ENCODE measurements at places on chromosomes 7 and 10.

GRCh38 chr7:151886783-151887182, 9.9 kb upstream of the PRKAG2 start:
- peak; percentile 34 for DNase-seq

GRCh38 chr7:138584283-138584682, 116.9 kb downstream of the SVOPL start:
- DNase-seq: no peak

- DNase-seq: no peak
These were observed 343.4 kb downstream of the PRPF18 start for GRCh38 chr10:13930120-13930519.

DNA sequence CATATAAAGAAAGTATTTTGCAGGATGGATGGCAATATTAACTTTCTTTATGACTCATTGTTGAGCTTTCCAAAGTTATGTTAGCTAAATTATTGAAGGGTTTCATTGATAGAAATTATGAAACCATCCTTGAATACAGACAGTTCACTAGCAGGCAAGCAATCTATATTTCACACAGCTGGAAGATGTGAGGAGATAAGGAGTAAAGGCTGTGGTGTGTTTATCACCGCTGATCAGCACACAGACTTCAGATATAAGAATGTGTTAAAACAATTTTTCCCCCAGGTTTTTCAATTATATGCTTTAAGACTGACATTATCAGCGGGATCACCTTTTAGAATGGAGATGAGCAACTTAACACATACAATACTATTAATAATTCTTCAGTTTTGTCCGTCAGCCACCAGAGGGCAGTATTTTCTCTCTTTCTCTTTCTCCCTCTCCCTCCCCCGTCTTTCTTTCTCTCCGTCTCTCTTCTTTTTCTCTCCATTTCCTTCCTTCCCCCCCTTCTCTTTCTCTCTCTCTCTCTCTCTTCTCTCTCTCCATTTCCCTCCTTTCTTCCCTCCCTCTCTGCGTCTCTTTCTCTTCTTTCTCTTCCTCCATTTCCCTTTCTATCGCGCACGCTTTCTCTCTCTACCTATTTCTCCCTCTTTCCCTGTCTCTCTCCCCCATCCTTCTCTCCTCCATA, 62.9 kb upstream of the FAM171A1 start:
- DNase-seq: no peak

GRCh38 chr10:79404231-79404609, 41.2 kb downstream of the ZCCHC24 start:
- peak; percentile 62 for DNase-seq

DNA sequence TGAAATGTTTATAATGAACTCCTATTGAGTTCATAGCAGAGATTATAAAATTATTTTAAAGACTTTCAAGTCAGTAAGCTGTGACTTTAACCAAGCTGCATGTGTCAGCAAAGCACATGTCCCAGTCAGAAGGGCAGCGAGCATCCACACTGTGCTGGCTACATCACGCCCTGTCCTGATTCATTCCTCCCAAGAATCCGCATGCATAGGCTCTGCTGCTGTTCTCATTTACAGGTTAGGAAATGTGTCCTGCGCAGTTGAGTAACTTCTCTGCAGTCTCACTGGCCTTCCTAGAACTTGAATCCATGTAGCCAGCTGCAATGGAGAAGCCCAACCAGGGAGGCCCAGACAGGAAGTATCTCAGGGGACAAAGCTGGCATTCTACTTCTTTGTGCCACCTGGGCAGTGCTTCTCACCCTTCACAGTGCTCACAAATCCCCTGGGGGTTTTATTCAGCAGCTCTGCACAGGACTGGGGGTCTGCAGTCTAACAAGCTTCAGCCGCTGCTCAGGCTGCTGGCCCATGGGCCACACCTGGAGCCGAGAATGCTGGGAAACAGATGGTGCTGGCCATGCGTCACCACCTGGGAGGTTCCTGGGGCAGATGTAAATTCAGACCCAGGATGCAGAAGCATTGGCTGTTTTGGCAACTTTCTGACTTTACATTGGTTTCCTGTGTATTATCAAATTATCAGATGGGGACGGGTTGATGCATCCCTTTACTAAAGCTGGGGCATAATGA, 192.8 kb upstream of the GDF10 start:
- DNase-seq: no peak

DNA sequence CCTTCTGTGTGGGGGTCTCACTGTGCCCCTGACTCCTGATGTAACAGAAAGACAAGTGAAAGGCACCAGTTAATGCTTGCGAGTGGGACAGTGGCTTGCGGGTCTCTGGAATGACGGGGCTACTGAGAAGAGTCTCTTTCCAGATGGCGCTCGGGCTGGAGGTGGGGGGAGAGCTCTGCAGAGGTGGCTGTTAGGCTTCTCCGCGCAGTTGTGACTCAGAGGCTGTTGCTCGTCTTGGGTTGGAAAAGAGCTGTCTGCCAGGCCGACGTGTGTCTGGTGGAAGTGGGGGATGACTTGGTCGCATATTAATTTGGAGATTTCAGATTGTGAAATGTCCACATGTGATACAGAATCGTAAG, 27.9 kb upstream of the SH2B2 start:
- DNase-seq: no peak

DNA sequence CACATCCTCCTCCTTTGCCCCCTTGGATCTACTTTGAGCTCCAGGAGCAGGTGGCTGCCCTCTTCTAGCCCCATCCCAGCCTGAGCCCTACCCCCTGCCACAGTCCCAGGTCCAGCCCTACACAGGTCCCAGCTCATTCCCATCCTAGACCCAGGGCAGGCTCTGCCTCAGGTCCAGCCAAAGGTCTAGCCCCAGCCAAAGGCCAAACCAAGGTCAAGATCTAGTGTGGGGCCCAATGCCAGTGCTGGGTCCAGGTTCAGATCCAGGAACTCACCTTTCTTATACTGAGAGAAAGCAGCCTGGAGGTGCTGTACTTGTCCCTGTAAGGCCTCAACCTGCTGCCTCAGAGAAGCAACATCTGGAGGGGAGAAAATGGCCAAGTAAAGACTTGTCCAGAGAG, 8.5 kb downstream of the SFTPD start:
- DNase-seq: no peak

DNA sequence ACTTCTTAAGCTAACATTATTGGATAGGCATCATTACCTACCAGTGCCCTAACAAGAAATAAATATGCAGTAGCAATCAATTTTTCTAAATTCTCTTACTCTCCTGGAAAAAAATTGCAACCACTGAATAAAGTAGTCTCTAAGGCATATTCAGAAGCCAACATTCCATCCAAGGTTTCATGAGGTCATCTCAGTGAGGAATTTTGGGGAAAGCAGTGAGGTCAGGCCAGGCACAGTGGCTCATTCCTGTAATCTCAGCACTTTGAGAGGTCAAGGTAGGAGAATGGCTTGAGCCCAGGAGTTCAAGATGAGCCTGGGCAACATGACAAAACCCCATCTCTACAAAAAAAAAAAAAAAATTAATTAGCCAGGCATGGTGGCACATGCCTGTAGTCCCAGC, 75.9 kb upstream of the GHITM start:
- no peak for DNase-seq

DNA sequence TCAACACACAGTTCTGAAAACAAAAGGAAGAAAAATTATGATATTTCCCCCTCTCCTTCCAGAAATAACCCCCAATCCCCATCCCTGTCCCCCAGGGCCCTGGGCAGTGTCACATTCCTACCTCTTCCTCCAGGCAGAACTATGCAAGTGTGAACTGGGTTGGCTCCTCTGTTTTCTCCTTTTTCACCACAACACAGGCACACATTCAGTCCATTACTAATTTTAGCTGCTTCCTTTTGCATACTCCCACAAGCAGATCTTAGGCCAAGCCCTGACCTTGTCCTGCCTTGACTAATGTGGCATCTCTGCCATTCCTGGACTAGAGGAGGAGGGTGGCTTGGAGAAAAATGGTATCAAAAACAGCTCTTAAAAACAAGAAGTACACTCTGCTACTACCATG, 208.1 kb downstream of the HDAC9 start:
- no peak for DNase-seq

GRCh38 chr7:81410471-81411117, 359.3 kb downstream of the HGF start:
- no peak for DNase-seq

DNA sequence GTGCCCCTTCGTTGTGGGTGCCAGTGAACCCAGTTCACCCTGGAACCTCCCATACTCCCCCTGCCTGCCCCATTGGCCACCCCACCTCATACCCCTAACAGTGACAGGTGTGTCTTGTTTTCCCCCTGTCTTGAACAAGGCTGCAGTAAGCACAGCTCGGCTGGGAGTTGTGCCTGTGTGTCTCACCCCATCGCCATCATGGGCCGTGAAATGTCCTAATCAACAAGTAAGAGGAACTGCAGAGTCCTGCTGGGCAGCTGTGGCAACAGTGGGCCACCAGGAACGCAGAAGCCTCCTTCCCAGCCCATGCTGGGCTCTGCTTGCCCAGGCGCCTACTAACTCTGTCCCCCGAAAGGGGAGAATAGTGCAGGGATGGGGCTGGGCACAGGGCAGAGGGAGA, 91.6 kb downstream of the C10orf105 start:
- DNase-seq: no peak

DNA sequence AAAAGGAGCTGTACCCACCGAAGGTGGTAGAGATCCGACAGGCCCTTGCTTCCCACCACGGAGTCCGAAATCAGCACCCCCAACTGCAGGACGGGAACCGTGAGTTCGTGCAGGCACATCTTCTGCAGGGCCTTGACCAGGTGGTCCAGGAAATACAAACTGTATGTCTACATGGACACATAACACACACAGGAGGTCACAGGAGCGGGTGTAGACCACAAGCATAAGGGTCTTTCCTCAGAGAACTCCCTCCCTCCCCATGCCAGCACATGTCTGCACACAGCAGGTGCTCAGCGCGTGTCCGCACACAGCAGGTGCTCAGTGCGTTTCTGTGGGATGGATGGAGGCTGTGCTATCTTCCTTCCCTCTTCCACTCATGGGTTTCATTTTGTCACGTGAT, 69.7 kb downstream of the CFAP46 start:
- DNase-seq: no peak

- no peak for DNase-seq
These were observed 59.3 kb downstream of the OAT start for GRCh38 chr10:124359336-124359832.

GRCh38 chr7:123190109-123190831, 9.5 kb downstream of the SLC13A1 start:
- DNase-seq: no peak

GRCh38 chr10:113047963-113048781, 98.1 kb downstream of the TCF7L2 start:
- no peak for DNase-seq

DNA sequence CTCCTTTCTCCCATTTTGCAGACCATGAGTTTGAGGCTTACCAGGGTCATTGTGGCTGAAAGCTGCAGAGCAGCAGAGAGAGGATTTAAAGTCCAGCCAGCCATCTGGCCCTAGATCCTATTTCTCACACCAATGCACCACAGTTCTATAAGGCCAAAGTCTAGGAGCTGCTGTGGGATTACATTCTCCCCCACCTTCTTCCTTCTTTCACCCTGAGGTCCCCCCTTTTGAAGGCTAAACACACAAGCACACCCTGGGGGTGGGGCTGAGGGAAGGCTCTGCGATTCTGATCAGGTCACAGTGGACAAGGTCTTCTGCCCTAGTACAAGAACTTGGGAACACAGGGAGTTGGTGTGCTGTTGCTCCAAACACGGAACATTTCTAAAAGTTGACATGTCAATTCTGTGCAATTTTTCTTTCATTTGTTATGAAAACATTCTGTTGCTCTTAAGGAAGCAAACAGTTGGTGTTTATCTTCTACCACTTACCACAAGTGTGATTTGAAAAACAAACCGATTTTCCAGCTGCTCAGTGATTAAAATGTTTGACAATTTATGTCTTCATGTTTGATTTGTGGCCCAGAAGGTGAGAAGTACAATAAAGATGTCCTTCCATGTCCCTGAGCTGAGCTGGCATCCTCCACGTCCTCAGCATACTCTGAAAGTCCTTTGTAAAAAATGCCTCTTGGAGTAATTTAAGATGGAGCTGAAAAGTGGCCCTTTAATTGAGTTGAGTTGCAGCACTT, 271.6 kb upstream of the PPP2R2D start:
- DNase-seq: no peak

- DNase-seq: no peak
These were observed 513 bp downstream of the TMEM178B start for GRCh38 chr7:141074162-141074991.

GRCh38 chr7:44131173-44132029, 8.1 kb upstream of the POLD2 start:
- no peak for DNase-seq

GRCh38 chr10:102159051-102159597, 6.9 kb downstream of the NOLC1 start:
- DNase-seq: no peak

DNA sequence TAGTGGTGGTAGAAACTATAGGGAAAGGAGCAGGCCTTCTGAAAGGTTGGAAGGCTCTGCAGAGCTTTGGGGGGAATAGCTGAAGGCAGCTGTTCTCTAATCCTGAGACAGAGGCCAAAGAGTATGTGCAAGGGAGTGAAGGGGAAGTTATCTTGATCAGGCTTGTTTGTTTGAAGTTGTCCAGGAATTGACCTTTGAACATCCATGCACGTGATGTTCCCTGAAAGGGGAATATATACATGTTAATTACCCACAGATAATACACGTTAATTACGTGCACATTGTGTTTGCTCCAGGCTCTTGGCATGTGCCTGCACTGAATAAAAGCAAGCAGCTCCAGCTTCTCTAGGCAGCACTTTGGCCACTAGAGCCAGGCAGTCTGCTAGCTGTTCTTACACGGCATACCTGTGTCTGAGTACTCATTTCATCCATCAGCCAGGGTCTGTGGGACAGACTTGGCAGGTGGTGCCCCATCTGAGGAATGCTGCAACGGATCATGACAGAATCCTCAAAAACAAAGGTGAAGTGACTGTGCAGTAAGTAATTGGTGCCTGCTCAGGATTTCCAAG, 18.0 kb upstream of the STARD3NL start:
- no peak for DNase-seq

DNA sequence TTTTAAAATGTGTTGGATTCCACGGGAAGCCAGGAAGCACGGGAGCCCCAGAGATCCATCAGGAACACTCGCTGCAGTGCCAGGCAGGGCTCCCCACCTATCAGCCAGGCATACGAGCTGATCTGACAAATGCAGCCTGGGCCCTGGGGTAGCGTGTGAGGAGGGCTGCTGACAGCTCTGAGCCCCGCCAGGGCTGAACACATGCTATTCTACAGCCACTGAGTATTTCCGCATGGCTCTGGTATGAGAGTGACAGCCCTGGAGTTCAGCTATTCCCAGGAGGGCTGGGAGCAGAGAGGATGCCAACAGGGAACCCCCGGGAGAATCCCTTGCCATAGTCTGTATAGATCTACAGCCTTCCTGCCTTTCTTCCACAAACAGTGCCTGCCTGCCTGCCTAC, 237.3 kb upstream of the ZMIZ1 start:
- DNase-seq: no peak
